Stimulated activated CD4-positive, alpha-beta T cell treated with anti-CD3 and anti-CD28 coated beads, Interleukin-2, amount 100 ng/mL, for 48 hours (primary cell): ENCODE measurements at places on chromosomes 12 and 14.

DNA sequence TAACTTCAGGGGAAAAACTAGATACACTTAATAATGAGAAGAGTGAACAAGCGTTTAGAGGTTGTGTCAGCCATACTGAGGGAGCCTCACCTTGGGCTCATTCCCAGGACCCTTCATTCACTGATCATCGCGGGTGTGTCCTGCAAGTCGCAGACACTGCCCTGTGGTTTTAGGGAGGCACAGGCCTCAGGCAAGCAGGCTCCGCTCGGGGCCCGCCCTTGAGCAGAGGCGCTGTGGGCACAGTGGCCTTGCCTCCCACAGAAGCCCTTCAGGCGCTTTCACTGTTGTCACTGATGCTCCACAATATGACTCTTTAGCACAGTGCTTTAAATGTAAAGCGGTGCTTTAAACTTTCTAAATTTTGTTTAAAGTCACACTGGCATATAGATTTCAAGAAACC, 67.4 kb downstream of the DDX51 start:
- no peak for DNase-seq

- DNase-seq: no peak
These were observed 2.6 kb downstream of the GNB3 start for GRCh38 chr12:6843118-6843902.

- no peak for DNase-seq
These were observed 12.7 kb downstream of the DHRS2 start for GRCh38 chr14:23648764-23649460.

- no peak for DNase-seq
These were observed 880.3 kb upstream of the FOXG1 start for GRCh38 chr14:27886256-27886655.

DNA sequence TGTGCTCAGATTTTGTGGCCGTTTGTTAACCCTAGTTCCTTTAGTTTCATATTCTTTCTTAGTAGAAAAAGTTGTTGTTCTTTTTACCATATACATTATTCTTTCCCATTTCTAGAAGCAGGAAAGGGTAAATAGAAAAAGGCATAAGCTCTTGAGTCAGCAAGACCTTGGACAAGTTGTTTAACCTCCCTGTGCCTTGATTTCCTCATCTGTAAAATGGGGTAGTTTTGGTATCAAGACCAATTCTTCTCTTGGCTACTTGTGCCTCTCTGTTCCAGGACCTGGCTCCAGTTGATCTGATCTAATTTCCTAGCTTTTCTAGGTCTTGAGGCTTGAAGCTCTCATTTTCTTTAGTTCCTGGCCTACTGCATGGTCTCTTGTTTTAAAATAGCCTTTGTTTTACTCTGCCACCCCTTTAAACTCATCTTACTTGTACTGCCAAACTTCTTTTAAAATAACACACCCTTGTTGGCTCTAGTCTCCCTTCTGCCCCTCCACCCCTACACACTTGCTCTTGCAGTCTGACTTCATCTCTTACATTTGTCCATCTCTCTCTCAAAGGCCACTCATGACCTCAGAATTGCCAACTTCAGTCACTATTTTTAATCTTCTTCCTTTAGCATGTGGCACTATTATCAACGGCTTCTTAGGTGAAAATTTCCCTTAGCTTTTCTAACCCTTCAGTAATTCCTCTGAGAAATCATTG, 143.7 kb downstream of the TTLL5 start:
- no peak for DNase-seq

- no peak for DNase-seq
These were observed at the start of gene ASPG for GRCh38 chr14:104085032-104085888. Gene ASPG, plus strand, starts transcription at chr14:104085700. Its CDS starts 71 bp downstream, at chr14:104085771.

DNA sequence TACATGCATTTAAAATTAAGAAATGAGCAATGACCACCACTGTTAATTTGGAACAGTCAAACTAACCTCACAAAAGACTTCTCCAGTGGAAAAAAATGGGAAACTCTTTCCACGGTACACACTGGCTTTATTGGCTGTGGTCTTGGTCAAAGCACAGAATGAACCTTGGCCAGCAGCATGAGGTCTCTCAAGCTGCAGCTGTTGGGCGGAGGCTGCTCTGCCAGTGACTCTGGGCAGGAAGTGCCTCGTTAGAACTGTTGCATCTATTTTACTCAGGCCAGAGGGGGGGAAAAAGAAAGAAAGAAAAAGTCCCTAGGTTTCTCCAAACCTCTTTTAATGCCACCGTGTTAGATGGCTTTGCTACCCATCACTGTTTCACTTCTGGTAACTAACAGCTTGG, 279.8 kb upstream of the DIO2 start:
- no peak for DNase-seq

DNA sequence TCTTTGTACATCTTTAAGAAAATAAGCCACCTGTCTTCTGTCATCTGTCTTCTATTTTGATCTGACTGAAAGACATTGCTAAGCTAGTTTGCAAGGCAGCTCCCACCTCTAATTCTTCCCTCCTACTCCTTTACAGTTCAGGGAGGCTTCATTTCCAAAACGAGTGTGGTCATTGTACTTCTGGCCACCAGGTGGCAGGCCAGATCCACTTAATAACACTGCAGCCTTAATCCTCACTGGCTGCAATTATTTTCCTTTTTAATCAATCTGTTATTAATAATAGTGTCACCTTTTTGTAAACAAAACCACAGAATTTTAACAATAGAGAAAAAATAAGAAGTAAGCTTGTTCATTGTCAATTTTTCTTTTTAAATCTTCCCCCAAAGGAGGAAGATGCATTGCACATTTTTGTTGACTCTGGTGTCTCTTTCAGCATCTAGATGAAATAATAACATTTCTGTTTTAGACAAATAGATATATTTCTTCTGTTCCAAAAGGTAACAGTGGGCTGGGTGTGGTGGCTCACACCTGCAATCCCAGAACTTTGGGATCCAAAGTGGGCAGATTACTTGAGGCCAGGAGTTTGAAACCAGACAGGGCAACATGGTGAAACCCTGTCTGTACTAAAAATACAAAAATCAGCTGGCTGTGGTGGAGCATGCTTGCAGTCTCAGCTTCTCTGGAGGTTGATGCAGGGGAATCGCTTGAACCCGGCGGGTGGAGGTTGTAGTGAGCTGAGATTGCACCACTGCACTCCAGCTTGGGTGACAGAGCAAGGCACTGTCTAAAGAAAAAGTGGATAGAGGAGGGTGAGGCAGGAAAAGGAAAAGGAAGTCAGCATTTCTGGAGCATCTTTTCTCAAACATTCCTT, 23.3 kb downstream of the GABARAPL1 start:
- DNase-seq: no peak

GRCh38 chr12:89863968-89864367, 155.3 kb upstream of the ATP2B1 start:
- DNase-seq: no peak

DNA sequence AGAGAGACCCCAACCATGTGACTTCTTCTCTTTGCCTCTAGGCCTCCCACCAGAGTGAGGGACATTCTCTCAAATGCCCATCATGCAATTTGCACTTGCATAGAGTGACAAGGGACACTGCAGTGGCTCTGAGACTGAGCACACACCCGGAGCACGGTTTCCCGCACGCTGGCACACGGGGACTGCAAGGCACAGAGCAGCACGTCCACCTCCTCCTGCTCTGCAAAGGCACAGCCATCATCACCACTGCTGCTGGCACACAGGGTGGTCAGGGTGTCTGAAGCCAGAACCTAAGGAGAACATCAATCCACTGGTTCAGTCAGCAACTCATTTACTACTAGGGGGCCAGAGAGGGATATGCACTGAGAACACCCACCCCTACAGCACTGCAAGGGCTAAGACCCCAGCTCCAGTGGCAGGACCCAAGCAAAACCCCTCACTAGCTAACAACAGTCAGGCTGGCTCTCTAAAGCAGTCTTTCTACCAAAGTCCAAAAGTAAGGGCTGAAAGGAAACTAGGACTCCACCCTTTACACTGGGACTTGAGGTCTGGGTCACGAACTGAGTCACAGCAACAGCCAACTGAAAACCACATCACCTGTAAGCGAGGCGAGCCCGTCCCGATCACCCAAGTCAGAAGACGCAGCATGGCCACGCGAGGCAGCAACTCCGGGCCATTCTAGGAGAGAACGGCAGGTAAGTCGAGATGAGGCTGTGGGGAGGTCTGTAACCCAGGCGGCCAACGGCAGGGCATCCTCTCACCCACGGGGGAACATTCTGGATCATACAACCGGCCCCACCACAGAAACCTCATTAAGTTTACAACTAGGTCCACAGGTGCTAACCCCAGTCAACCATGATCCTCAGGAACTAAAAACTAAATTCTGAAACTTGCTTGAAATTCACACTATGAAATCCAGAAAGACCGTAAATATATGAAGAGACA, 37.9 kb downstream of the GCN1 start:
- no peak for DNase-seq

- DNase-seq: no peak
These were observed 15.7 kb downstream of the SLC38A2 start for GRCh38 chr12:46356655-46357437.

- DNase-seq: no peak
These were observed 4.4 kb downstream of the SPTB start for GRCh38 chr14:64875350-64875749.

DNA sequence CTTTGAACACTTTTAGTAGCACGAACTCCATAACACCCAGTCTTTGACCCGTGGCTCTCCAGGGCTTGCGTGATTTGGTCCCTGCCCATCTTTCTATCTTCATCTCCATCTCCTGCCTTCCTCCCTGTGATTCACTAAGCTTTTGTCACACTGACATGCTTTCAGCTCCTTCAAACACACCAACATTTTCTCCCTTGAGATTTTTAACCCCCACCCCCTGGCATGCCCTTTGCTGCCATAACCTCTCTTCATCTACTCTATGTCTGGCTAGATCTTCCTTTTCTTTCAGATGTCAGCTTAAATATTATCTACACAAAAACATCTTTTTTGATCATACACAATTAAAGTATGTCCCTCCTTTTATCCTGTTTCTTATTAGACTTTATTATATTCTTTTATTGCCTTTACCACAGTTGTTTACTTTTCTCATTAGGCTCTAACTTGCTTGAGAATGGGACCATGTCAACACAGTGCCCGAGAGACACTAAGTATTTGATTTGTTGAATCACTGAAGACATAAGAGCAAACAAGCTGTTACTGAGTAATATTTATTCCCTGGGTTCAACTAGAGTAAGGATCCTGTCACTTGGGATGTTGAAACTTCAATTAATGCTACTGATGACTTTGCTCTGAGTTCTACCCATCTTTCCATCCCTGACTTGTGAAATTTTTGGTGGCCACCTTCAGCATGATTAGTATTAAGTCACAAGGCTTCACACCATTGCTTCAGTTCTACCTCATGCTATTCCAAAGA, 387.3 kb downstream of the LRIG3 start:
- DNase-seq: no peak

DNA sequence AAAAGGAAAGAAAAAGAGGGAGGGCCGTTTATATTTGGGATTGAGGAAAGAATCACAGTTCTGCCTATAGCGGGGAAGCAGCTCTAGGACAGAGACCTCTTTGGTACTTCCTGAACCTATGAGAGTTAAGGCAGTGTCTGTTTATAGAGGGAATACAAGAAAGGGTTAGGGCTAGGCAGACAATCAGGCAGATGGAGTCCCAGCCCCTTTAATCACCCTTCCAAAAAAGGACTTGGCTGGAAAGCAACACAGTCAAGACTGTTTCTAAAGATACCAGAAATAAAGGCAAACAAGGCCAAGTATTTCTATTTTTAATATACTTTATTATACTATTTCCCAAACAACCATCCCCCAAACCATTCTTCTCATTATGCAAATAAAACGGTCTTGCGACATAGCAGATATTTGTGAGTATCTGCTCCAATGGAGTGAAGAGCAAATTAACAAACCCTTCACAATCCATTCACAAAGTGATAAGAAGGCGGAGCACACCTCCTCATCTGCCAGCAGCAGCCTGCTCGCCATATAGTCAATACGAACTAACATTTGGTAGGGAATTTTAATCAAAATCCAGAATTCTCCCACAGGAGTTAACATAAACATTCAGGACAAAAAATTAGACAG, 697 bp upstream of the GRIP1 start:
- no peak for DNase-seq

GRCh38 chr12:29152981-29153630, 4.0 kb downstream of the FAR2 start:
- no peak for DNase-seq

GRCh38 chr12:34021071-34021470, 1.2 kb upstream of the ALG10 start:
- DNase-seq: no peak

DNA sequence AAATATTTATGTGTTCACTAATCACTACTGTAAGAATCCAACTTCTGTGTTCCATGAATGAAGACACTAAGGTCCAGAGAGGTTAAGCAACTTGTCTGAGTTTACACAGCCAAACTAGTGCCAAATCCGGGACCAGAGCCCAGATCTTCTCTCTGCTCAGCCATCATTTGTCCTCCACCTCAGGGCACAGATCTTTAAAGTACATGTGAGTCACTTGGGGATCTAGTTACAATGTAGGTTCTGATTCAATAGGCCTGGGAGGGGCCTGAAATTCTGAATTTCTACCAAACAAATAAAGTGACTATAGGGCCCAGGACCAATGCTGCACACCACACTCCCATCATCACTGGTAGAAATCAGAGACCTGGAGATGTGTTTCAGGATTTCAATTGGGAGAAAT, 162.9 kb downstream of the GXYLT1 start:
- no peak for DNase-seq

DNA sequence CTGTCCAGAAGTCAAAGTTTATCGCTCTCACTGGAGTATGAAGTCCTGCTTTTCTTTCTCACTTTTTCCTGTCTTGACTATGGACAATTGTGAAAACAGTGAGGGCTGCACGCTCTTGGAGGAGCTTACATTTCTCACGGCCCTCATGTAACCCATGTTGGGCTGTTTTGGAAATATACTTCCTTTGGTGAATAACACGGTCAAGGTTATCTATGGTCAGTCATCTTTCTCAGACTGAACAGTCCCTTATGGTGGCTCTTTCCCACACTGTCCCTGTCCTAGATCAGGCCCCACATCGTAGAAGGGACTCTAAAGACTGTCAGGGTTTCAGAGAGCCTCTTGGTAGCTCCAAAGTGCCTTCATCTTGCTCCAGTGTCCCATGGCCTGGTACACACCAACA, 7.2 kb downstream of the CCDC92 start:
- DNase-seq: no peak

DNA sequence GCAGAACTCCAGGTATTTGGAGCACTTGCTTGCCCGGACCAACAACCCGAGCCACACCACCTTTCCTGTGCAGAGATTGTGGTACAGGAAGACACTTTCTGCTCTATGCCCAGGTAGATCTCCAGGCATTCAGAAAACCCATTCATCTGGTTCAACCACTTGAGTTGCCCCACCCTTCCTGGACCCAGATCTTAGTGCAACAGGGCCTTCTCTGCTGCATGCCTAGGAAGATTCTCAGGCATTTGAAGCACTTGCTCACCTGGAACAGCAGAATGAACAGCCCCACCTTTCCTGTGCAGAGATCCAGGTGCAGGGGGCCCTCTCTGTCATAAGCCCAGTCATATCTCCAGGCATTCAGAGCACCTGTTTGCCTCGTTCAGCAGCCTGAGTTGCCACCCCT, 412.8 kb upstream of the MGAT4C start:
- no peak for DNase-seq

- no peak for DNase-seq
These were observed 327.9 kb upstream of the DIO3 start for GRCh38 chr14:101233391-101233790.

- no peak for DNase-seq
These were observed 15.5 kb downstream of the DCAF5 start for GRCh38 chr14:69137416-69137815.
